Heart left ventricle (tissue), 16 donors: ENCODE measurements at places on chromosomes 2 and 18. TPM values are rescaled to one million over a fixed set of nuclear protein-coding genes. Genes with fewer than 3 reads are reported as not detected.

DNA sequence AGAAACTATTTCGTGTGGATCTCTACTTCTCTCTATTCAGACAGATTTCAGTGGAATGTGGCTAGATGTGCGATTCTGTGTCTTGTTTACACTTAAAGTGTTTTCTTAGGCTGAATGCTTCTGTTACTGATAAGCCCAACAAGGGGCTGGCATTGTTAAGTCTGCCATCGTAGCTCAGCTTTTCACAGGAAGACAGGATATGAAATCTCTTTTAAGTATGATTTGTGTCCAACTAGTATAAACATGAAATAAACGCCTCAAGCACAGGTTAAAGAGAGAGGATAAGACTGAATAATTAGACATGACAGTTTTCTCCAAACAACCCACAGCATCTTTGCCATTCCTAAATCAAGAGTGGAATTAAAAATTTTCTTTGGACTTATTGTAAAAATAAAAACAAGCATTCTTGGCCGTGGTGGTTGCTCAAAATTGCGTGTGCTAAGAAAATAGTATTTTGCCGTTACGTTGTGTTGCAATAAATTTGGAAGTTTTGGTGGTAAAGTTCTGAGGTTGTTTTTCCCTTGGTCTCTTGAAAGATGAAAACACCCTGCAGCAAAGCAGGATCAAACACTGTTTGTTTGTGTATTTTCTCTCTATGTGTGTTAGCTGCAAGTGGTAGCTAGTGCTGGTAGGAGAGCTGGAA lies 1.0 kb downstream of the VIT start:
- DNase-seq, result no peak

DNA sequence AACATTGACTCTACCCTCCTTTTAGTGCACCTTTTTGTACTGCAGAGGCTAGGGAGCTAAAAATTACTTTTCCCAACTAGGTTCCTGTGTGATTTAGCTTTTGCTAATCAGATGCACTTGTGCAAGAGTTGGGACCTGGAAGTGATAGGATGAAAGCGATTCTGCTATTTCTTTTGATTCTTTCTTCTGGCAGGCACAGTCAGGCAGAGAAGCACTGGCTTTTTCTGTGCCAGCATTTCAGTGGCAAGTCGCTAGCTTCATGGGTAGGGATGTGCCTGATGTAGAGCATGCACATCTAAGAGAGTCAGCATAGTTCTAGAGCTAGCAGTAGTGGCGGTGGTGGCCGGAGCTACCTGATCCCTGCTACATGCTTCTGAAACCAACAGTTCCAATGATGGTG lies 89.8 kb downstream of the MDH1 start:
- DNase-seq, result no peak

- no peak for DNase-seq
Observed at GRCh38 chr2:37622450-37623100, 48.9 kb downstream of the CDC42EP3 start.

DNA sequence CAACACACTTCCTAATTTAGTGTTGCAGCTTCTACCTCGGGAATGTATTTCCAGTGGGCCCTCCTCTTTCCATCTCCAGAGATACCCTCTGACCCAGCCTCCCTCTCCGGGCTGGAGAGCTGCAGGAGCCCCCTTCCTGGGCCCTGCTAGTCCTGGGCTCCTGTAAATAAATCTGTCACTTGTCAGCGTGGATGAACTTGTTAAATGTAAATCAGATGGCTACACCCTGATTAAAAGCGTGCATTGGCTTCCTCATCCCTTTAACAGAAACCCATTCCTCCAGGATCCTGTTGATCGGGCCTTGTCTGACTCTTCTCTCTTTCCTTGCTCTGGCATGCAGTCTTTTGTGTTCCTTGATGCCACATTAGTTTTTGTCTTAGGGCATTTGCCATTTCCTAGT lies 2.4 kb downstream of the ZNF236 start:
- no peak for DNase-seq

DNA sequence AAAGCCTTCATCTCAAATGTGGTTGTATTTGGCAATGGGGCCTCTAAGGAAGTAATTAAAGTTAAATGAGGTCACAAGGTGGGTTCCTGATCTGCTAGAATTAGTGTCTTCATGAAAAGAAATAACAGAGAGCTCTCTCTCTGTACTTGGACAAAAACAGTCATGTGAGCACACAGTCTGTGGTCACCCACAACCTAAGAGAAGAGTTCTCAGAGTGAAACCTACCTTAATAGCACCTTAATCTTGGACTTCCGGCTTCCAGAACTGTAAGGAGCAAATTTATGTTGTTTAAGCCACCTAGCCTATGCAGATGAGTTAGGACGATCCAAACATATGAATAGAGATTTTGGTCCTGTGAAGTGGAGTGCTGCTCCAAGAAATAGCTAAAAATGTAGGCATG lies 758.9 kb downstream of the LRRTM4 start:
- DNase-seq, result no peak

The CRYGD gene
- not detected for total RNA-seq

The SYT4 gene
- total RNA-seq, result 17.0 TPM

- DNase-seq, result no peak
Observed at GRCh38 chr2:70069049-70069448, 18.2 kb upstream of the PCBP1 start.

- no peak for DNase-seq
Observed at GRCh38 chr2:40178971-40179370, 272.9 kb downstream of the SLC8A1 start.

DNA sequence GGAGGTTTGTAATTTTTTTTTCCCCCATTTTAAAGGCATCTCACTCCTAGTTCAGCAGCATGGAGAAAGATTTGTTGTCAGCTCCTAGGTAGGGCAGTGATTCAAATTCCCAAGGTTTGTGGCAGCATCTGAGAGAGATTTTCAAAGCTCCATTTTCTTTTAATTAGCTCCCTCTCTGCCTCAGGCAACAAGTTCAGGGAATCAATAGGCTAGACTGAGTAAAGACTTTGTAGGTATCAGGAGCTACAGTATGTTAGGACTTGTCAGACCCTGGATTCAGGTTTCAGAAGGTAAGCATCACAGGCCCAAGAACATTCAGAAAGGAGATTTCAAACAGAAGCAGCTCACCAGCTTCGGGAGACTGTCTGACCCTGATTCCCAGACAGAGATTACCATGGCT lies 273.3 kb upstream of the ERBB4 start:
- DNase-seq, result no peak

The DSG4 gene
- not detected for total RNA-seq

GRCh38 chr2:223104336-223105132 lies 52.5 kb downstream of the KCNE4 start:
- DNase-seq, result no peak

The SAG gene
- not detected for total RNA-seq

GRCh38 chr18:58186258-58186948 lies 142.4 kb downstream of the NEDD4L start:
- no peak for DNase-seq

GRCh38 chr2:80643598-80643997 lies 339.0 kb upstream of the LRRTM1 start:
- no peak for DNase-seq

GRCh38 chr18:34862561-34862960 lies 152.5 kb downstream of the DTNA start:
- no peak for DNase-seq

DNA sequence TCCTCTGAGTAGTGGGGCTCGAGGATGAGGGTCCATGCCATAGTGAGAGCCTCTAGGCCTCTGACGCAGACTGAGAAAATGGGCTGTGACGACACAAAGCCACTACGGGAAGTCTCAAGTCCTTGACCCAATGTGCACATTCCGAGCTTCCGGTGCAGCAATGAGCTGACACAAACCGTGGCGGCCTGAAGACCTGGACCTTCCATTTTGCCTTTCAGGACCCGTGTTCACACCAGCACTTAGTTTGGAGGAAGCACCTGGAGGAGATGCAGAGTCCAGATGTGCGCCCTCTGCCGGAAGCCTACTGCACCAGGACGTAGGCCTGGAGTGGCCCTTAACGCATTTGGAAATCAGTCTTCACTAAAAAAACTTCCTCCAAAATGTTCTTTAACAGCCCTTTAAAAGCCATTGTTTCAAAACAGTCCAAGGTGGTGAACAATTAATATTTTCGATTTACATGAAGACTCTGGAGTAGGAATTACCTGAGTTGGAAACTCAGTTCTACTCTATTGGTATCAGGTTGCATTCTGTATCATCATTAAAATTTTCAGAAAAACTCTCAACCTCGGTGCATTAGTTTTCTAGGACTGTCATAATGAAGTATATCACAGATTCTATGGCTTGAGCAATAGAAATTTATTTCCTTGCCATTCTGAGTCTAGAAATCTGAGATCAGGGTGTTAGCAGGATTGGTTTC lies 33.9 kb downstream of the BMP10 start:
- DNase-seq, result peak; percentile 81

DNA sequence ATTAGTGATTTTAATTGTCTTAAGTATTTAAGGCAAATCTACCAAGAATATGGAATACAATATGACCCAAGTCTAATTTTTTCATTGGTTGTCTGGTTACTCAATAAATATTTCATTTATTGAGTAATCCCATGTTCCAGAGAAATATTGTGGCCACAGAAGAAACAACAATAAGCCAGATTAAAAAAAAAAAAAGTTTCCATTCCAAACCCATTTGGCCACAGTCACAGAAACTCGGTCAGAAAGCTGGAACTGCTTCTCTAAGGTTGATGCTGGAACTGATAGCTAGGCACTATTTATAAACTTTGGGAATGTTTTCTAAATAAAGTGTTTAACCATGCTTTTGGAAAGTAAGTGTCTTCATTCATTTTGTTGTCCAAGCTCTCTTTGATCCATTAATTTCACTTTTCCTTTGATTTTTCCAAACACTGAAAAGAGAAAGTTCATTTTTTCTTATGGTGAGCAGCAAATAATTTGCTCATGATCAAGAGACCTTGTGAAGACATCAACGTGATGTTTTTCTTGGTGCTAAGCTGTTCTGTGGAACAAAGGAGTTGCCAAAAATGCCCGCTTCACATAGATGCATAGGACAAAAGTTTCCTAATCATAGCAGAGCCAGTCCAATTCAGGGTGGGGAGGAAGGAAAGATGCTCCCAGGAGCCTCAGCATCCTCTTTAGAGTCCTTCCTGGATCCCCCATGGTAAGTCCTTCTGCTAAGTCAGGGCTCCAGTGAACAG lies 72.1 kb upstream of the CCBE1 start:
- DNase-seq, result no peak

DNA sequence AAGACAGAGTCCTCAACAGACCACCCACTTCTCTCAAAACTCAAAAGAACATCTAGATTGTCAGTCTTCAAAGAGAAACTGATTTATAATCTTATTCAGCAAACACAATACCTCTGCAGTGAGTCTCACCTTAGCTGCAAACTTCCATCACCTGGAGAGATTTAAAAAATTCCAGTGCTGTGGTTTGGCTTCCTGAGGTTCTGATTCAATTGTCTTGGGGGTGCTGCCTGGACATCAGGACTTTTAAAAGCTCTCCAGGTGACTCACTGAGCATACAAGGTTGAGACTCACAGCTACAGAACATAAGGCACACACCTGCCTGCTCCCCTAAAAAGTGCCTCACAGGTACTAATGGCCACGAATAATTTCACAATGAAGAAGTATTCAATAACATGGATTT lies 40.3 kb downstream of the RNF152 start:
- DNase-seq, result no peak

The MALL gene
- total RNA-seq, result 13.0 TPM

DNA sequence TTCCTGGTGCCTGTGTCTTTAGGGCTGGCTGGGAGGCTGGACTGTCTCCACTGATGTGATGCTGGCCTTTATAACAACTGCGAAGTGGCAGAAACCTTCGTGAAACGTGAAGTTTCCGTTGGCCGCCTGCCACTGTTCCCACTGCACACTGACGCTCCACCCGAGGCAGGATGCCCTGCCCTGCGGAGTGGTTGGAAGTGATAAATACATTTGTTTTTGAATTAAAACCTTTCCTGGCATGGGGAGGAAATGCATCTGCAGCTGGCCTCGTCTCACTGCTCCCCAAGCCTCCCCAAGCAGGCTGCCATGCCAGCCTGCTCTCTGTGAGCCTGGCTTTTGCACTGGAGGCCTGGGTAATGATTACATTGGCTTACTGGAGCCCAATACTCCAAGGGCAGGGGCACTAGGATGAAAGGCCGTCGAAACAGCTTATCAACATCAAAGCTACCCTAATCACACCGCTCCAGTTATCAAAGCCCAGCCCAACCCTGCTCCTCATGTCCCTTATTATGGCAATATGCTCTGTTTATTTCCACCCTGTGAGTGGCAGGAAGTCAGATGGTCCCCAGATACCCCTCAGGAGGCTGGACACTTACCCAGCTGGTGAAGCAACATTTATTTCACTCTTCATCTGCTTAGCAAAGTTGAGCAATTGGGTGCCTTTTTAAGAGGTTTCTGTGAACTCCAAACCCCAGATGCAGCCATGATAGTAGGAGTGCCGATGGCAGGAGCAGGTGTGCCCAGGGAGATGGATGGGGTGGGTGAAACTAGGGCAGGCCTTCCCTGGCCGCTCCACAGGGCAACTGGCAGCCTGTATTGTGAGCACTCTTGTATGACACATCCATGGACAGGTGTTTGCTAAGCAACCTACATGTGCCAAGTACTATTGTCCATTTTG lies 97.4 kb upstream of the ITGA6 start:
- peak; percentile 79 for DNase-seq

The LTBP1 gene
- 80.3 TPM for total RNA-seq

- no peak for DNase-seq
Observed at GRCh38 chr2:207035875-207036274, 96.6 kb downstream of the CPO start.

- DNase-seq, result no peak
Observed at GRCh38 chr18:59537579-59537978, 159.6 kb downstream of the CCBE1 start.

The AMER3 gene
- total RNA-seq, result not detected

The SCRN3 gene
- total RNA-seq, result 33.6 TPM

DNA sequence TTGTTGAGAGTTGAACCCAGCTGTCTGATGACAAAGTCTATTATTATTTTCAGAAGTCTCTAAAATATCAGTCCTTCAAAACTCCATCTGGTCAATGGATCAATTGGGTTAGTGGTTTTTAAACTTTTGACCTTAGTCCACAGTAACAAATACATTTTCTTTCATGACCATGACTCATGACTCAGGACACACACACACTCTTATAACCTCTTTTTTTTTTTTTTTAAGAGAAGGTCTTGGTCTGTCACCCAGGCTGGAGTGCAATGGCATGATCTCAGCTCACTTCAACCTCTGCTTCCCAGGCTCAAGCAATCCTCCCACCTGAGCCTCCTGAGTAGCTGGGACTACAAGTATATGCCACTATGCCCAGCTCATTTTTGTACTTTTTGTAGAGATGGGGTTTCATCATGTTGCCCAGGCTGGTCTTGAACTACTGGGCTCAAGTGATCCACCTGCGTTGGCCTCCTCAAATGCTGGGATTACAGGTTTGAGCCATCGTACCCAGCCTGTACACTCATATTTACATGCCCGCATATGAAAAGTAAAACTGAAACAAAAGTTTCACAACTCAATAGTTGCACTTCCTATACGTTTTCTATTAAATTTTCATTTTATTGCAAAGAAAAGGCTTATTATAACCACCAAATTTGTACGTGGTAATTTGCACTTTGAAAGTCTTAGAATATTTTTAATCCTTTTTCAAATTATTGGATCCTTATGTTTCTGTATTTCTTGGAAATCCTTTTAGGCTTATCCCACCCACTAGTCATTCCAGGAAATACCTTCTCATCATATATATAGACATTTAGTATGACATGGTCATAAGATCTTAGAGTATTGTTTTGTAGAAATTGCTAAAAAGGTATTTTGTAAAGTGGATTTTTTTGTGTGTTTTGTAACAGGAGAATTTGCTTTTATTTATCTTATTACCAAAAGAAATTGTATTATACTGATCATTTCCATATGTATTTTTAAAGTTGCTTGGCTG lies 199.0 kb downstream of the LPIN1 start:
- DNase-seq, result no peak

- DNase-seq, result no peak
Observed at GRCh38 chr2:10380048-10380926, 67.8 kb downstream of the ODC1 start.

The ABCB11 gene
- not detected for total RNA-seq

The IL37 gene
- total RNA-seq, result not detected
